Nephron progenitor cell (in vitro differentiated cells): ENCODE measurements at places on chromosomes 3 and 15.

GRCh38 chr15:71880276-71880675, 69.9 kb downstream of the NR2E3 start:
- no peak for DNase-seq

DNA sequence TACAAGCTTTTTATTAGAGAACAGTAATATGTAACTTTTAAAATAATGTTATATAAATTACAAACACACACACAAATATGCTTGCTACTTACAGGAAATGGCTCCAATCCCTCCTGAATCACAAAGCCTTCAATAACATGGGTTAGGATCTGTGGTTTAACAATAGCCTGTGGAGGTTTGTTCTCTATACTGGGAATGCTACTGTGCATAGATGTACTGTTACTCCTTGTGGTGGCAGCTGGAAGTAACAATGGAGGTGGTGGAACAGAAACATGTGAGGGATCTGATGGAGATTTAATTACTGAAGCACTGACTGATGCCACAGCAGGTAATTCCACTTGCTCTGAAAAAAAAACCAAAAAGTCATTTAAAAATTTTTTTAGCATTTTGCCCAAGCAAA, 64.4 kb downstream of the PHC3 start:
- DNase-seq = no peak

GRCh38 chr3:152097120-152097519, 171.6 kb upstream of the MBNL1 start:
- no peak for DNase-seq

DNA sequence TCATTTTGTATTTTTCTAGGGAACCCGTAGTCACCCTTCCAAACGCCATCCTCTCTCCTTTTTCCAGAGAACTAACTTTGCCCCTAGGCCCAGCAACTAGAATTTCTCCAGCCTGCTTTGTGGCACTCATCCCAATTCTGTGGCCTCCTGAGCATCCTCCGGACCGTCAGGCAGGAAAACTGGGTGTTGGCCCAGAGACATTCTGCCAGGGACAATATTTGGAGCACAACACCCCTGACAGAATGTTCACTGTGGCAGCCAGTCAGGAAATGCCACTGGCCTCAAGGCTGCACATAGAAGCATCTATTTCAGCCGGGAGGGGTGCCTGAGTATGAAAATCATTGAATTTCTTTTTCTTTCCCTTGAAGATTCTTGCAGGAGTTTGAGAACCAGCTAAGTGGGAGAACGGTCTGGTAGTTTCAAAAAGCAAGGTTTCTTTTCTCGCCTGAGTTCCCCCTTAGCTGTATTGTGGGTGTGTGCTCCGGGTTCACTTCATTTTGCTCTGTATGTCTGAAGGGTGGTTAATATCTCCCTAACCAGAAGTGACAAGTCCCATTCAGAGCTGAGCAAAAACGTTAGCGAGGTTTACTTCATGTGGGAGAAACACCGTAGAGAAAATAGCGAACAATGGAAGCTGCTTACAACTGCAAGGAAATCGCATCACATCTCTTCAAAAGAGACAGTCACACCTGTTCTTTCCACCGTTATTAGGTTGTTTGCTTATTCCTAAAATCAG, 108.1 kb upstream of the TPM1 start:
- no peak for DNase-seq

- DNase-seq = no peak
These were observed 130.8 kb upstream of the PRR20G start for GRCh38 chr3:127418560-127419147.

DNA sequence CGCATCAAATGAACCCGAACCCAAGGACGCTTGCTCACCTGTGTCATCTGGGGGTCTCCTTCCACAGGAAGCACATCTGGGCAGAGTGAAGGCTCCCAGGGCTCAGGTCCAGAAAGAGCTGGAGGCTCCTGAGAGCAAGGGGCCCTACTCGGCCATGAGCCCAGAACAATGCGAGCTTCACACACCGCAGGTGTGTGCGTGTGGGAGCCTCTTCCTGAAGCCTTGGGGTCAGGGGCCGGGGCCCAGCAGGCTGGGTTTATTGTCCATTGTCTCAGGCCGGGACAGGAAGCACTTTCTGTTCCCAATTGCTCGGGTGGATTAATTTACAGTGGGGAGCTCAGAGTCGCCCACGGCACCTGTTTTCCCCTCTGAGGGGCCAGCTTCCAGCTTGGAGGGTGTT, 74.8 kb downstream of the RPN1 start:
- DNase-seq = no peak

- DNase-seq = no peak
These were observed 84.1 kb downstream of the CHL1 start for GRCh38 chr3:280681-281080.

GRCh38 chr3:127524296-127524896, 66.1 kb downstream of the TPRA1 start:
- no peak for DNase-seq

DNA sequence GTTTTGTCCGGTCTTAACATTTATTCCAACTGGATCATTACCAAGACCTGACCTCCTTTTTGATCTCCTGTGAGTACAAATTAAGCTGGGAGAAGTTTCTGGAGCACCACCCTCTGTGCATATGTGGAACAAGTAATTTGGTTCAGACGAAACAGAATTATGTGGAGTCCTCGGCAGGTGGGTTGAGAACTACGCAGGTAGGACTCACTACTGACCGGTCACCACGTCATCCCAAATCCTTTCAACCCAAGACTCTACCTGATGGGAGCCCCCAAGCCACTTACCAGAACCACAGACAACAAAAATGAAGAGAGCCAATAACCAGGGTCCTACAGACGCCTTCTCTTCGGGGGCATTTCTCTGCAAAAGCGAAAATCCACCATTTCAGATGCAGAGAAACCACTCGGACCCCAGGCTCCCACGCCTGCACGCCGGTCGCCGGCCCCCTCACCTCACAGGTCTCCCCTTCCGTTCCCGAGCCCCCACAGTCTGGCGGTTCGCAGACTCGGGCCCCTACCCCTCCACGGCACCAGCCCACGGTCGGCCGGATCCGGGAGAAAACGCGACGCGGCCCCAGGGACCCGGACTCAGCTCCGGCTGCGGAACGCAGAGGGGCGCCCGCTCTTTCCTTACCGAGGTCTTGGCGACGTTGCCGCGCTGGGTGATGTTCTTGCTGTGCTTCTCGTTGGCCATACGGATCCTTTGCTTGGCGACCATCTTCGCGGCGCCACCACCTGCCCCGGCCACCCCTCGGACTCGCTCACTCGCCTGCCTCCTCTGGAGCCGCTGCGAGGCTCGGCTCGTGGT, 674 bp downstream of the SERP1 start:
- DNase-seq = no peak

DNA sequence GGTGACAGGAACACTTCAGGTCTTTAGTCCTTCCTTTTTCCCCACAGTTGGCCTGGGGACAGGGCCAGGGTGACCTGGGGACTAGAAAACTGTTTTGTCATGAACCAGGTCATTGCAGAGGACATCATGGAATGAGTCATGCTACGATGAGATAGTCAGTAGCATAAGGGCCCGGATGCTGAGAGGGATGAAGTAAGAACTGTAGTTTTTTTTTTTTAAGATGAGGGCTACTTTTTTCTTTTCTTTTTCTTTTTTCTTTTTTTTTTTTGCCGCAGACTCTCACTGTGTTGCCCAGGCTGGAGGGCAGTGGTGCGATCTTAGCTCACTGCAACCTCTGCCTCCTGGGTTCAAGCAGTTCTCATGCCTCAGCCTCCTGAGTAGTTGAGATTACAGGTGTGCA, 8.0 kb downstream of the MAP2K5 start:
- DNase-seq = no peak

GRCh38 chr3:49026536-49026935, 2.7 kb downstream of the IMPDH2 start:
- no peak for DNase-seq

GRCh38 chr15:88702983-88703382, 64.2 kb downstream of the ISG20 start:
- no peak for DNase-seq

GRCh38 chr3:47825590-47825989, 22.7 kb downstream of the DHX30 start:
- DNase-seq = peak; percentile 22

DNA sequence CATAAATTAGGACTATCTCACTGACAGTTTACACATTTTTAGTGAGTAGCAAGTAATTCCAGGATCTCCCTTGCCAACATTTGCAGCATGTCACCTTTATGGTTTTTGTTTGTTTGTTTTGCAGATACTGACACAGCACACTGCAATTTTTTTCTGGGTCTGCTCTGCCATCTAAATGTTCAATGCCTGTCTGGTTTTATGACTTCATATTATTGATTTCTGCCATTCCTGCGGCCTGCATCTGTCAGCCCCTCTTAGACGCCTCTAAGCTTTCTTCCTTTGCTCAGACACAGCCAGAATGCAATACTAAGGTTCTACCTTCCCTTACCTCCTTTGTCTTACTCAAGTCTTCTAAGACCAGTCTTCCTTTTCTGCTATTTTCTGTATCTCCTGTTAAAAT, 321.2 kb upstream of the AZI2 start:
- DNase-seq = no peak

GRCh38 chr3:13782501-13782900, 97.4 kb downstream of the WNT7A start:
- DNase-seq = no peak

DNA sequence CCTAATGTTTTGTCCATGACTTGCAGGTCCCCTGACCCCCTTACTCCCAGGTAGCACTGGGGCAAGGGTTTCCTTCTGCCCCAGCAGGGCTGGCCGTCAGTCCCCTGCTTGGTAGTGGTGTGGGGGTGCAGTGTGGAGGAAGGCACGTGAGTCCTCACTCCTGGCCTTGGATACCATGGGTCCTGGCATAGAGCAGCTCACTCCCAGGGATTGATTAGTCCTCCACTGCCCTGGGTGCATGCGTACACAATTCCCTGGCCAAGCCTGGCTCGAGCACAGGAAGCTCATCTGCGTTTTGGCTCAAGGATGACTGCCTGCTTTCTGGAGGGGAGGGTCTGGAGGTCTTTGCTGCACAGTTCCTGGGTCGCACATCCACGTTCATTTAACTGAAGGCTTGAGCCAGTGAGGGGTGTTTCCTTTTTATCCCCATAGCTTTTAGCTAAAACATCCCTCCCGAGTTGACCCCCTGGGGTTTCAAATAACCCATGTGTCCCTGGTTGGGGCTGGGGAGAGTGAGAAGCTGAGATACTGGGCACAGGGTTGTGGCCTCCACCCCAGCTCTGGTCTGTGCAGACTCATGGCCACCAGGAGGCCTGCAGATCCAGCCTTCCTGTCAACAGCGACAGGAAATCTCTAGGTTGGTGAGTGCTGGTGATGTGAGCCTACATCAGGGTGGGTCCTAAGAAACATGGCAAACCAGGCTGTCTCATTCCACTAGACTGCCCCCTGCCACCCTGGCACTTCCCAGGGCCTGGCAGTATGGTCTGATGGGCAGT, 11.5 kb downstream of the HEMK1 start:
- no peak for DNase-seq

GRCh38 chr3:8539419-8539818, 37.8 kb downstream of the LMCD1 start:
- peak; percentile 37 for DNase-seq

- DNase-seq = no peak
These were observed 17.6 kb downstream of the NISCH start for GRCh38 chr3:52473026-52473425.

- no peak for DNase-seq
These were observed 15.7 kb upstream of the LRRC58 start for GRCh38 chr3:120364821-120365220.

DNA sequence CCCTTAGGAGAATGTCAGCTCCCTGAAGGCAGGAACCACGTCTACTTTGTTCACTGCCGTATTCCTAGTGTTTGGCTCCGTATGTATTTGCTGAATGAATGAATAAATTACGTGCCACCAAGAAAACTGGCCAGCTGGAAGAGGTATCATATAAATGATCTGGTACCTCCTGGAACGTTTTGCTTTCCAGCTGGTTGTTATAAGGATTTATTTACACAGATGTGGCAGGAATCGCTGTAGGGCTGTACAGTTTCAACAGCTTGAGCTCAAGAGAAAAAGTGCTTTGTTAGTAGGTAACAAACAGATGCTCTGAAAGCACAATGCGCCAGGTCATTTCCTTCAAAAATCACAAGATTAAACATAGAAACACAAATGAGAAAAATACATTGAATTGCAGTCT, 108.8 kb upstream of the ATP2B2 start:
- no peak for DNase-seq

- no peak for DNase-seq
These were observed 165.9 kb downstream of the TPRG1 start for GRCh38 chr3:189337673-189338091.

GRCh38 chr3:78517965-78518364, 1249.8 kb downstream of the ROBO1 start:
- no peak for DNase-seq

- no peak for DNase-seq
These were observed 183.4 kb upstream of the THRB start for GRCh38 chr3:24678021-24678420.

GRCh38 chr3:22526266-22526837, 676.8 kb upstream of the UBE2E2 start:
- DNase-seq = no peak
